Esophagus mucosa (tissue), 1 donor: ENCODE measurements at places on chromosomes 7 and 10. TPM values are rescaled to one million over a fixed set of nuclear protein-coding genes. Genes with fewer than 3 reads are reported as not detected.

The OPALIN gene
- not detected for total RNA-seq

The NACAD gene
- total RNA-seq, result 0.20 TPM

The PRF1 gene
- total RNA-seq, result 0.28 TPM

The ZNF804B gene
- total RNA-seq, result not detected

The MICALL2 gene
- total RNA-seq, result 16.1 TPM

The CCNY gene
- total RNA-seq, result 44.8 TPM

The MRPL32 gene
- total RNA-seq, result 41.2 TPM

GRCh38 chr7:52786174-52786573 is 249.3 kb upstream of the POM121L12 start:
- ATAC-seq, result no peak

DNA sequence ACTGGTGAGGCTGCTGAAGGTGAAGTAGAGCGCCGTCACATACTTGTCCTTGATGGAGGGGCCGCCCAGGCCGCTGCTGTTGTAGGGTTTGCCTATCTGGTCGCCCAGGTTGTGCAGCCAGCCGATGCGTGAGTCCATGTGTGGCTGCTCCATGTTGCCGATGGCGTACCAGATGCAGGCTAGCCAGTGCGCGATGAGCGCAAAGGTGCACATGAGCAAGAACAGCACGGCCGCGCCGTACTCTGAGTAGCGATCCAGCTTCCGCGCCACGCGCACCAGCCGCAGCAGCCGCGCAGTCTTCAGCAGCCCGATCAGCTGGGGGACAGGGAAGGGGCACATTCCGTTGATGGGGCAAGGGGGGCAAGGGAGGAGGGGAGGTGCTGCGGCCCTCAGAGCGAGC is 26.6 kb downstream of the KCNH2 start:
- ATAC-seq, result no peak

- no peak for ATAC-seq
Measured at GRCh38 chr7:54060643-54061042, 481.5 kb upstream of the VSTM2A start.

DNA sequence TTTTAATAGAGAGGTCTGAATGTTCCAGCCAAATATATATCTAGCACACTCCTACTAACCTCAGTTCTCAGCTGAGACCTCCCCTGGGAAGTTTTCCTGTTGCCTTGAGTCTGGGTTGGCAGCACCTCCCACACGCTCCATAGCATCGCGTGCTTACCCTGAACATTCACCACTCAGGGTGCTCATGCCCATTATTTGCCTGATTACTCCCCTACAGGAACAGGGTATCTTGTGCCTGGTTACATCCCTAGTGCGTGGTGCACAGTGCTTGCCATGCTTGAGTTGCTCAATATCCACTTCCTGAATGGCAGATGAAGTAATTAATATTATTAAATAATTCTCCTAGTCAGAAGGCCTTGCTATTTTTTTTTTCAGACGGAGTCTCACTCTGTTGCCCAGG is 269.9 kb upstream of the IMMP2L start:
- ATAC-seq, result no peak

DNA sequence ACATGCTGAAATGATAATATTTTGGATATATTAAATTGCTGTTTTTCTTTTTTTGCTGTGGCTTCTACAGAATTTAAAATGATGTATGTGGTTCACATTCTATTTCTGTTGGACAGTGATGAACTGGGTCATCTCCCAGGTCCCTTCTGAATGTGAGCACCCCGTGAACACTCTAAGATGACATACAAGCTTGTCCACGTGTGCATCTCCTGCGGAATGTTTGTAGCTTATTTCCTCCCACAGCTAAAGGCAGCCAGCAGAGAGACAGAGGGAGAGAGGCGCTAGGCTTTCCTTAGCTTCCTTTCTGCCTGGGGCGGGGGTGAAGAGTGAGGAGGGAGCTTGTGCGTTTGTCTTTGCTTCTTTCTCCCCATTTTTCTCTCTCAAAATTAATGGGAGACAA is 219.1 kb downstream of the EMX2 start:
- no peak for ATAC-seq

- no peak for ATAC-seq
Measured at GRCh38 chr10:99700649-99701048, 31.3 kb downstream of the COX15 start.

DNA sequence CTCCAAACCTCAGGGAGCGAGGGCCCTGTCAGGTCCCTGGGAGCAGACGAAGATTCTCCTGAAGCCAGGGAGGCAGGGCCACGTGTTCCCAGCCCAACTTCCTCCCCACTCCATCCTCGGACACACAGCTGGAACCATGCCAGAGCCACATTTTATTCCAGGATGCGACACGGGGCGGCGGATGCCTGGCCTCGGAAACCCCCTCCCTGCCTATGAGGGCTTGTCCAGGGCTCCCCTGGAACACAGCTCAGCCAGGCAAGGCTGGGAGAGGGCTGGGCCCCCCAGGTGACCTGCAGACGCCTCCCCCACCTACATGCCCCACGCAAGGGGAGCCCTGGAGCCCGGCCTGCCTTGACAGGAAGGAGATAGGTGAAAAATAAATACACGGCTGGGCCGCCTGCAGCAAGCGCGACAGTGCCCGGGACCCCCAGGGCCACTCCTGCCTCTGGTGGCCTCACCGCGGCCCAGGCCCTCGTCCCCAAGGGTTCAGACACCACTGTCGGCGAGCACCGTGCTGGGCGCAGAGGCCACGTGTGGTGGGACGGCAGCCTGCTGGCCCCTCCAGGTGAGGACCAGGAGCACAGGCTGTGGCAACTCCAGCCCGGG is 21.5 kb downstream of the GET4 start:
- no peak for ATAC-seq

GRCh38 chr7:2680792-2681490 is 7.1 kb upstream of the AMZ1 start:
- ATAC-seq, result peak; percentile 72

GRCh38 chr10:69470463-69471384 is 19.5 kb downstream of the TSPAN15 start:
- no peak for ATAC-seq

GRCh38 chr7:80542398-80542797 is 30.5 kb upstream of the GNAT3 start:
- no peak for ATAC-seq

DNA sequence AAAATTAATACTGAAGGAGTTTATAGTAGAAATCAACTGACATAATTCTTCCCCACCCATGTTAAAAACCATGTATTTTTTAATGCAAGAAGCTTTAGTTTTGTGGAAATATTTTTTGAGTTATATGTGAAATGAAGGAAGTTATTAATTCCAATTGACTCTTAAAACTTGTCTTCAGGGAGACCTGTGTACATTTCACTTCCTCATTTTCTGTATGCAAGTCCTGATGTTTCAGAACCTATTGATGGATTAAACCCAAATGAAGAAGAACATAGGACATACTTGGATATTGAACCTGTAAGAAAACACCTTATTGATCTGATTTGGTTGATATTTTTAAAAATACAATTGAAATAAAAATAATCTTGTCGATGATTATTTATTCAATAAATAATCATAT is 33.3 kb downstream of the CD36 start:
- ATAC-seq, result no peak

GRCh38 chr10:113183573-113183972 is 233.5 kb downstream of the TCF7L2 start:
- ATAC-seq, result peak; percentile 31

GRCh38 chr10:42883993-42884983 is 101.7 kb downstream of the BMS1 start:
- ATAC-seq, result no peak

- ATAC-seq, result no peak
Measured at GRCh38 chr10:67401711-67402110, 294.3 kb downstream of the CTNNA3 start.
